D721Med (cell line): ENCODE measurements at places on chromosomes 11 and 22.

- no peak for DNase-seq
Measured at GRCh38 chr11:90722552-90723190, 499.8 kb upstream of the CHORDC1 start.

- DNase-seq = no peak
Measured at GRCh38 chr11:88475991-88476418, 138.5 kb upstream of the CTSC start.

- no peak for DNase-seq
Measured at GRCh38 chr22:30667107-30667493, 575 bp downstream of the DUSP18 start.

DNA sequence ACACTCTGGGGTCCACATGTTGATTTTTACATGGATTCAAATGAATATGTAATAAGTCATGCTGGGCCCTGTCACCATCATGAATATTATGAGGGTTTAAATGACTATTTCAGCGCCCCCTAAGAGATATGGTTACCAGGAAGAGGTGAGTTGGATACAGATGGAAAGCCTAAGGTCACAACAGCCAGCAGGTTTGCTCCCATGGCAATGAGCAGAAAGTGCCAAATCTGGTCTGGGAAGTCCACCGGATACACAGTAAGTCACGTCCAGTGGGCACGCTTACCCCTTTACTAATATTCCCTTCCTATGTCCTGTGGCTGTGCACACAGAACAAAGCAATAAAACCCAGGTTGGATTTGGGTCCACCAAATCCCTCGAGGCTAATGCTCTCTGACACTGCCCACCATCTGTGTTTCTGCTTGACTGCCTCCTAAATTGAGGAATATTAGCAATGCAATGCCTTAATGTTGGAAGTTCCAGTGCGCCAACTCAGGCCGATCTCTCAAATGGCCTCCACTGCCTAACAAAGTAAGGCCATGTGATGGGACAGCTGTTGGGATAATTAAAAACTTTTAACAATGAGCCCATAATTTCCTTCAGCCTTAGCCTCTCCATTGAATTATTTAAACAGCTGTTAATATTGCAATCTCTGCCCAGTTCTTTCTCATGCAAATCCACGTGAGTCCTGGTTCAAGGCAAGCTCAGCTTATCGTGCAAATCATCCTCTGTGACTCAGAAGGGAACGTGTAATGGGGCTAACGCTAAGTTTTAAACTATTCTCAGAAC lies 97.6 kb downstream of the SLC1A2 start:
- no peak for DNase-seq

DNA sequence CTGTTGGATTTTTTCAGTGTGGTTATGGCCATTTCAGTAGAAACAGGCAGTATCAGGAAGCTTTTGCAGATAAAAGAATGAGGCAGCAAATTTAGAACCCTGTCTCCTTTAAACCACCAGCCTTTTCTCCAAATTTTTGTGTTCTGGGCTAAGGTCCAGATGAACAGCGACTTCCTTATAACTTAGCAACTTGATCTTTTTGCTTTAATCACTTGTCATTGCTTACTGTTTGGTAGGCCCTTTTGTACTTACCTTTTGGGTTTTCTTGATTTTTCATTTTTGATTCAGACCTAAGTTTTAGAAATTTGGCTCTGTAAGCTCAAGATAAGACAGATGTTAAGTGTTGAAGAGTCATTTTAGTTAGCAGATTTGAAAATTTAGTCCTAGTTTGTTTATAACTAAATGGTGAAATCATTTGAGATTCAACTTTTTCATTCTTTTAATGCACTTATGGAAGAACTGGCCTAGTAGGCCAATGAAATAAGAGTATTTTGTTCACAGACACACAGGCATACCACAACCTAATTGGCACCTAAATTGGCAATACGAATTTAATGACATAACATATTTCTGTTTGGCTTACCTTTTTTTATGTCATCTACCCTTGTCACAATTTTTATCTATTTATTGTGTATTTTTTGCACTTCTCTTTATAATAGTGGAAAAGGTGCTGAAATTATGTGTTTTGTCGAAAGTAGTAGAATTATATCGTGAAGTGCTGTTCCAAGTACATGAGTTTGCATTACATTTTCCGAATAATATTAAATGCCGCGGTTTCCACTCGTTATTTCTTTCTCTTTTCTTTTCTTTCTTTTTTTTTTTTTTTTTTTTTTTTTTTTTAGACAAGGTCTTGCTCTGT lies 2.1 kb downstream of the RTN3 start:
- DNase-seq = no peak

DNA sequence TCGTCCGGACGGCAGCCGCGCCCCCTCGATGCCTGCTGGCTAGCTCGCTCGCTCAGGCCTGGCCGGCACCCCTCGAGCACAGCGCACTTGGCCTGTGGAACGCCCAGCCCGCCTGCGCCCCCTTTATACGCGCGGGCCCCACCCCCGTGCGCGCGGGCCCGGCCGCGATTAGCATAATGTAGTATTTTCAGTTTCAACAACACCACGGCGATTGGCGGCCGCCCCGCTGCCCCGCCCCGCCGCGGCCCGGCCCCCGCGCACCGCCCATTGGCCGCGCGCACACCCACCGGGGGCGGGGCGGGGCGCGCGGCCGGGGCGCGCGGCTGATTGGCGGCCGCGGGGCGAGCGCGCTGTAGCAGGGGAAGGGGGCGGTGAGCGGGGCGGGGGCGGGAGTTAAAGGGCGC lies at the start of gene CDKN1C:
Gene CDKN1C (minus strand): TSS at position 98 of the 404 bp plus-strand sequence. CDS start 319 bp downstream, outside the sequence.
- DNase-seq = peak; percentile 62

DNA sequence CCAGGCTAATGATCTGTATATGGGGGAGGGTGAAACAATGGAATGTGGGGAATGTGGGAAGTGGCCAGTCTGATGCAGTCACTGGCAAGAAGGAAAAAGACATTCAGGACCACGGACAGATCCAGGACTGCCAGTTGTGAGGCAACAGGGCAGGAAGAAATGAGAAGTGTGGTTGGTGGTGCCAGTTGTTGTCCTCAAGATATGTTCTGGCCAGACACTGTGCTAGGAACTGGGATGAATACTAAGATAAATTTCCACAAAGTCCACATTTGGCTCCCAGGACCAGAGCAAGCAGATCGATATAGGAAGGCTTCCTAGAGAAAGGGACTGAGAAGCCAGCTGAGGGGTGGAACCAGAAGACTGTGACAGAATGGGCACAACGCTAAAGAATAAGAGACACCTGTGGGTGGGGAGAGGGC lies 6.8 kb upstream of the TPBGL start:
- no peak for DNase-seq

GRCh38 chr11:2800655-2801531 lies 84.7 kb downstream of the CDKN1C start:
- no peak for DNase-seq

DNA sequence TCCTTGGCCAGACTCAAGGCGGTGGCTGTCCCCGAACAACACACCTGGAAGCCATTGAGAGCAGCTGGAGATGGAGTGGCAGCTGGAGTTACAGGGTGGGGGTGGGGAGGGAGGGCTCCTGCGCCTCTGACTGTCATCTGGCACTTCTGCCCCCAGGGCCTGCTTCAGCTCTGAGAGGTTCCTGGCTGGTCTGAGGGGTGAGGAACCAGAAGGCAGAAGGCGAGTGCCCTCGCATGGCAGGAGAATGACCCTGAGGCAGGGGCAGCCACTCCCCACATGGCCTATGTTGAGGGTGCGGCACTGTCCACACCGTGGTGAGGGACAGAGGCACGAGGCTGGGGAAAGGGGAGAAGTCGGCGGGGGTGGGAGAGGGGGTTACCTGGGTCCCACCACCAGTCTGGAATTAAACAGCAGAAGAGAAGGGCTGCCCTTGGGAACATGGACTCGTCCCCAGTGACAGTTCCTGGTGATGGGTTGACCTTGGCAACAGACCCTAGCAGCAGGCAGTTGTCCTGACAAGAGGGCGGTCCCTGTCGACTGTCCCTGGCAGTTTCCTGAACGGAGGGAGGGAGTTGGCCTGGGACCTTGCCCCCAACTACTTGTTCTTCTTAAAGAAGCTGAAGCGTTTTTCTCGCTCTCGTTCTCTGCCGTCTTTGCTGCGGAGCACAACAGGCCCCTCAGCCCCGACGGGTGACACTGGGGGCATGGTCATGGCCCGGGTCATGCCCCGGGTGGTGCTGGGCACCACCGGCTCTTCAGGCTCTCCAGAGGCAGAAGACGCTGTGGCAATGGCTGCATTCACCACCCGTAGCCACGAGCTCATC lies 7.8 kb upstream of the RBM4B start:
- no peak for DNase-seq

DNA sequence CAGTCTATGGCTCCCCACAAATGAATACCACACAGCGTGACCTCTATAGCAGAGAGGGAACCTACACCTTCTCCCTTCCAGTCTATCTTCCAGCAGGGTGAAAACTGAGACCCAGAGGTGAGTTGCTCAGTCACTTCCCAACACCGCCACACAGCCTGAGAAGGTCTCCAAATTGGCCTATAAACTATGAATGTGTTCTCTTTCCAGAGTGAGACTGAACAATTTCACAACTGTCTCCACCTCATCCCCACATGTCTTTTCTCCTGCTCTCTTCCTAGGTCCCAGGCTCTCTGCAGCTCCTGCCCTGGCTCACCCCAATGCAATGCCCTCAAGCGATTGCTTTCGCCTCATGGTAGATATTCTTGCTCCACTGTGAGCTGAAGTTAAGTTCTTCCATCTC lies 14.0 kb downstream of the CLMP start:
- DNase-seq = no peak

DNA sequence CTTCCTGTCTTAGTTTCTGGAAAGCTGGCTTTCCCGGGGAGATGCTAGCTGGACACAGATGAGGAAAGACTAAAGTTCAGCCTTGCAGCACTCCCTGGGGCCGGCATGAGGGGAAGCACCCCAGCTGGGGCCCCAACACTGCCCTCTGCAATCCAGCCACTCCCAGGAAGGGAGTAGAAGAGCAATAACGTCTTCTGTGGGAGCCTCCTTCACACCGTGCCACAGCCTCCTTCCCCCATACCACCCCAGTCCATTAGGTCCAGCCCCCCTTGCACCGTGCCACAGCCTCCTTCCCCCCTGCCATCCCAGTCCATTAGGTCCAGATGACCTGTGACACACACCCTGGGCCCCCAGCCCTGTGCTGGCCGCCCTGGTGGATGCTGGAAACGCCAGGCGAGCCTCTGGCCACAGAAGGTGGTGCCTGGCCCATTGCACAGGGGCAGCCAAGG lies 44.1 kb upstream of the PRDM11 start:
- no peak for DNase-seq

- DNase-seq = no peak
Measured at GRCh38 chr22:36756746-36757655, 18.9 kb downstream of the IFT27 start.

- no peak for DNase-seq
Measured at GRCh38 chr11:69700278-69701140, 3.3 kb downstream of the FGF19 start.

DNA sequence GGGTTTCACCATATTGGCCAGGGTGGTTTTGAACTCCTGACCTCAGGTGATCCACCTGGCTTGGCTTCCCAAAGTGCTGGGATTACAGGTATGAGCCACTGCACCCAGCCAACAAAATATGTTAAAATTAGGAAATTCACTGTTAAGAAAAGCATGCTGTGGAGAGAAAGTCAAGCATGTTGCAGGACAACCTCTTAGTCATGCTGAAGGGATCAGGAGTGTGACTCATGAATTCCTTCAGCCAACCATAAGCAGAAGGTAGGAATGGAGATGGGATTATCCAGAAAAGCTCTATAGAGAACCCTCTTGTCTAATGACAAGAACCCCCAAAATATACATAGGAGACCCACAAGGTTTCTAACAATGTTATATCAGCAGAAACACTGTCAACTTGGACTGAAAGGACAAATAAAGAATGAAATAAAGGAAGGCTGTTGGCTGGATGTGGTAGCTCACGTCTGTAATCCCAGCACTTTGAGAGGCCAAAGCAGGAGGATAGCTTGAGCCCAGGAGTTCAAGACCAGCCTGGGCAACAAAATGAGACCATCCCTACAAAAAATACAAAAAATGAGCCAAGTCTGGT lies 16.0 kb downstream of the MRTFA start:
- no peak for DNase-seq

GRCh38 chr22:50674130-50674500 lies 1.5 kb downstream of the SHANK3 start:
- no peak for DNase-seq

GRCh38 chr11:14698771-14699170 lies 55.2 kb downstream of the PDE3B start:
- no peak for DNase-seq

- no peak for DNase-seq
Measured at GRCh38 chr11:117606211-117606610, 190.8 kb downstream of the DSCAML1 start.

GRCh38 chr11:77449060-77449521 lies 24.8 kb downstream of the PAK1 start:
- no peak for DNase-seq

GRCh38 chr22:39898997-39899396 lies 1.9 kb upstream of the GRAP2 start:
- no peak for DNase-seq

GRCh38 chr11:111573821-111574249 lies 28.4 kb upstream of the SIK2 start:
- DNase-seq = no peak

GRCh38 chr11:64878223-64878493 lies 263 bp downstream of the EHD1 start:
- DNase-seq = no peak

DNA sequence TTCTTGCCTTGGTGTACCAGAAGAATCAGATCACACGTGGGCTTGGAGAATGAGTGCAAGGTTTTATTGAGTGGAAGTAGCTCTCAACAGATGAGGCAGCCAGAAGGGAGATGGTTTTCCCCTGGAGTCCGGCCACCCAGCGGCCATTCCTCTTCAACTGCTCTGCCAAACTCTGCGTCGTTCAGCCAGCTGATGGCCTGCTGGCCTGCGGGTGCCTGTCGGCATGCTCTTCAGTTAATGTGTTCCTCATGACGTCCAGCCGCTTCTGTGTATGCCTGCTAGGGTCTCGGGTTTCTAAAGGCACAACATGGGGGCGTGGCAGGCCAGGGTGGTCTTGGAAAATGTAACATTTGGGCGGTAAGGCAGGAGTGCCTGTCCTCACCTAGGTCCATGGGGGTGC lies 487.9 kb upstream of the LRRC4C start:
- no peak for DNase-seq

- DNase-seq = no peak
Measured at GRCh38 chr11:12775955-12776354, 101.7 kb downstream of the TEAD1 start.

- no peak for DNase-seq
Measured at GRCh38 chr11:86481399-86481798, 106.7 kb downstream of the CCDC81 start.
